Activated T-cell treated with anti-CD3 and anti-CD28 coated beads, Interleukin-2, amount 50 U/mL, for 72 hours (primary cell): ENCODE measurements at places on chromosomes 7 and 10.

DNA sequence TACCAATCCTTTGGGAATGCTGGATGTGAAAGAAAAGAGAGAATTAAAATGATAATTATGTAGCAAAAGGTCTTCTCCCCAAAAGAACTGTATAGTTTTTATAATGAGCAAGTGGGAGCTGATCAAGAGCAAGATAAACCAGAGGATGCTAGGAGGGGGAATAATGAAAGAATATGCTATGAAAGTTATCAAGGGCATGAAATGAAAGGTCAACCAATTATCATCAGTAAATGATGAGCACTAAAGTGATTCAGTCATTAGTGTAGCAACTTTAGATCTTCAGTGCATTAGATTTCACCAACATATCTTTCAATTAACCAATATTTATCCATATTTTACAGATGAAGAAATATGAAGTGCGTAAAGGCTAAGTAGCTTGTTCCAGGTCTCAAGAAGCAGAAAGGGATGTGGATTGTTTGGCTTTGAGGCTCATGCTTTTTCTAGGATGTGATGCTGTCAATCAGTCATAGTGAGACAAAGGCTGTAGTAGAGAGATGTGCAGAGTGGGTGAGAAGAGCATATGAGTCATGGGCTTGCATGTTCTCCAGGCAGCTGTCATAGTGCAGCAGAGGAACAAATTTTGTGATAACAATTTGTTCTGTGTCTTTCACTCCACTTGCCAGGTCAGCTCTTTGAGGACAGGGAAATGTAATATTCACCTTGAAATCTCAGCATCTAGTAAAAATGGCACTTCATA lies 5.7 kb upstream of the OR2F2 start:
- peak; percentile 38 for DNase-seq

GRCh38 chr7:142089035-142089434 lies 22.5 kb upstream of the MGAM2 start:
- no peak for DNase-seq

DNA sequence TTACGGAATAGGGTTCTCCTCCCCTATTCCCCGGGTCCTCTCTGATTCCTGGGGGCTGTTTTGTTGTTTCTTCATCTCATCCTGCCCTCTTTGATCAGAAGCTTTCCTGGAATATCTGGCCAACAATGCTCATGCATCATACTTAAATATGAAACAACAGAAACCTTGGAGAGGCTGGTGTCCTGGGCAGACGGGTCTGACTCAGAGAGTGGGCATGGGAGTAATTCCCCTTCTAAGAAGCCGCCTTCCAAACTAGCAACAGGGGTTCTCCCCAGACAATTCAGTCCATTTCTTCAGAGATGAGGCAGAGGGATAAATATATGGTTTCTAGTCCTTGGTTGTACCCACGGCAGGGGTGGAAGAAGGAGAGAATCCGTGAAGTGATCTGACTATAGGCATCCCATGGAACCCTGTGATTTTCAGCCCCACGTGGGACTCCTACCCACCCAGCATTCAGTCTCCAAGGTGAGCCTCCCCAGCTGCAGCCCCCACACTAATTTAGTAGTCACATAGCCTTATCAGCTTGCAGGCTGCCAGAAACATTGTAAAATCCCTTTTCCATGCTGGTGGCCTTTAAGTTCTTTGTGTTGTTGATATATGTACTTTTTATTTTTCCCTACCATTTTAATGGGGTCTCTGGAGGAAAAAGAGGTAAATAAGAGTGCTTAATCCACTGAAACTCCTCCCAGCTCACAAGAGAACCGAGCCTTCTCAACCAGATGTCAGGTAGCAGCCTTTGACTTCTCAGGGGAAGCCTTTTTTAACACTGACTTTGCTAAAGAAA lies 119.2 kb downstream of the SFMBT2 start:
- DNase-seq, result no peak

- no peak for DNase-seq
These were observed 61.3 kb upstream of the INSIG1 start for GRCh38 chr7:155236386-155236785.

DNA sequence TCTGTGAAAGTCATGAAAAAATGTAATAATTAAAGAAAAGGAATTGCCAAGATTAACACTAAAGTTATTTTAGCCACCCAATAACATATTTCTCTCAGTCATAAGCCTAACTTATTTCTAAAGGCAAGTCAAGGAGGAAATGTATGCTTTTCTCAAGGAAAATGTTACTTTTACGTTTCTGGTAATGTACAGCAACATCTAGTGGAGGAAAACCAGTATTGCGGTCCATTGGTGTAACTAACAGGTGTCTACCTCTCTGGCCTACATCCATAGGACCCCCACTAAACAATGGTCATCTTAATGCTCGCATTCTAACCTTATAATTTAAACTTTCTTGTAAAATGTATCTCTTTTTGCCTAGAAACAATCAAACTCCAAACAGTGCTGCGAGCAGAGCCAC lies 437.5 kb downstream of the KIF20B start:
- DNase-seq, result peak; percentile 3

DNA sequence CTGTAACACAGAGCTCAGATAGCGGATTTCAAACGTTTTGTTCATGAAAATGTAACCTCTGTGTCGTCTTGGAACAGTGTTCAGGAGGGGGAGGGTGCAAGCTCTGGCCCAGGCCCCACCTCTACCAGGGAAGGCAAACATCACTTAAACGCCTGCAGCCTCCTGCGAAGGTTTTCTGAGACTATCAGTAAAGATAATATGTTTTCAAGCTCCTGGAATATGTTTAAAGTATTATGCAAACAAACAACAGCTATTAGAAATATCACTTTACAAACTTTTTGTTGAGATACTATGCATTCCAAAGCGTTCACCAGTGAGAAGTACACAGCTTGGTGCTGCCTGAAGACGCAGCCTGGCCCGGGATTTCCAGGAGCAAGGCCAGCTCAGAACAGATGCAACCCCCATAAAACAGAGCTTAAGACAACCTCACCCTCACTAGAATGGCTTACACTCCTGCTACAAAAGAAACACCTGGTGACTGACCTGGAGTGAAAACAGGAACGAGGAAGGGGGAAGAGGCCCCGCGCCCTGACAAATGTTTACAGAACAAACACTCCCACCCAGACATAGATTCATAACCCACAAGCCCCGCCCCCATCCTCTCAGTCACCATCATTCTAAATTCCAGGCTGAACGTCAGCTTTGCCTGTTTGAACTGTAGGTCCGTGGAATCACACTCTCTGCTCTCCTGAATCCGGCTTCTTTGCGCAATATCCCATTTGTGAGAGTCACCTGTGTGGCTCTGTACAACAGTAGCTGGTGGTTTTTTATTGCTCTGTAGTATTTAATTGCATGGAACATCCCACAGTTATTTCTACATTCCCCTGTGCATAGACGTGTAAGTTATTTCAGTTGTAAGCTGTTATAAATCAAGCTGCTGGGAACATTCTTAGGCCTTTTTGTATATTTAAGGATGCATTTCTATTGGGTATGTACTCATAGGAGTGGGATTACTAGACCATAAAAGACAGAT lies 155.0 kb downstream of the PTPRN2 start:
- DNase-seq, result no peak

DNA sequence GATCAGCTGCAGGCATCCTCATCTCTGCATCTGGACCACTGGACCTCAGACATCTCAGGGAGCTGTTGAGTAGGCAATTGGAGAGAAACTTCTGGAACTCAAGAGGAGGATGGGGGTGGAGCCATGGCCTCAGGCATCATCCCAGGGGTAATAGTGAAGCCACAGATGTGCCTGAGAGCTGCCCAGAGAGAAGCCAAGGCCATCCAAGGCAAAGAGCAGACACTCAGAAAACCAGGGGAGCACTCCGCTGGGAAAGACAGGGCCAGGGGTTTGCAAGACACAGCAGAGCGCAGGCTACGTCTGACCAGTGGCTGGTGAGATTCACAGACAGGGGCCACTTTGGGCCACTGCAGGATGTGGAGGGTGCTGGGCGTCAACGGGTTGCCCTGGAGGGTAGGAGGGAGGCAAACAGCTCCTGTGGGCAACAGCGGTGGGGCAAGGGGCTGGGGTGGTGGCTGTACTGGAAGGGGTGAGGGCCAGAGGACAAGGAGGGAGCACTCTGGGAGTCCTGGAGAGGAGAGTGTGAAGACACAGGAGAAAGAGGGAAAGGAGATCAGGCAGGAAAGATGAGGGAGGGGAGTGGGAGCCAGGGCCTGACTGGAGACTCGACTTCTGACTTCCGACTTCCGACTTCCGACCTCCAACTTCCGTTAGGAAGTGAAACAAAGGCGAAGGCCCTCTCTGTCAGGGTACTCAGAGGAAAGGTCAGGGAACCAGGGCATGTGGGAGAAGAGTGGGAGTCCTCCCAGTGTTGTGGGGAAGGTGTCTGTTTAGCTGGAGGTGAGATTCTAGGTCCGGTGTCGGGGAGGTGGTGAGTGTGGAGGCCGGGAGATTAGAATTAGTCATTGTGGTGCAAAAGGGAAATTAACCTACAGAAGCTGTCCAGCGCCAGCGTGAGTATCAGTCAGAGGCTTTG lies 69.7 kb upstream of the ANTXRL start:
- no peak for DNase-seq

DNA sequence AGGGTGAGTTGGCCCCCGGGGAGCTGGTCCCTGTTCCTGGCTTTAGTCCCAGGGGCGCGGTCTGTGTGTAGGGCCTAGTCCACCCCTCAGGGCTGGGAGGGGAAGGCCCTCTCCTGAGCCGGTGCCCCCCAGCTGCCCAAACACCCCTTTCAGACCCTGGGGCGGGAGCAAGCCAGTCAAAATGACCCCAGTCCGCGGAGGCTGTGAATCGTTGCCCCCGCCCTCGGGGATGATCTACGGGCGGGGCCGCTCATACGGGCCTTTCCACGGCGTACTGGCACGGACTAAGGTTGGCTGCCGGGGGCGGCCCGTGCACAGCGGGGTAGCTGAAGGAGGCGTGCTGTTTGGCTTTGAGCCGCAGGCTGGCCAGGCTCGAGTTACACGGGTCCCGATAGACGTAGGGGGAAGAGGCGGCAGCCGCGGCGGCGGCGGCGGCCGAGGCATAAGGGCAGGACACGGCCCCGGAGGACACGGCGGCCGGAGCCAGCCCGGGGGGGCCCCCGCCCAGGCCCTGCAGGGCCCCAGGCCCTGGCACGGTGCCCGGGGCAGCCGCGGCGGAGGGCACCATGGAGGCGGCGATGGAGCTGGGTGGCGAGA lies 4.3 kb downstream of the ELOVL3 start:
- DNase-seq, result peak; percentile 64

- DNase-seq, result no peak
These were observed 41.9 kb downstream of the LRRN3 start for GRCh38 chr7:111132833-111133232.
